Stimulated activated CD8-positive, alpha-beta memory T cell treated with anti-CD3 and anti-CD28 coated beads, Interleukin-7, amount 100 ng/mL, for 4 hours (primary cell): ENCODE measurements at places on chromosomes 3 and 15.

DNA sequence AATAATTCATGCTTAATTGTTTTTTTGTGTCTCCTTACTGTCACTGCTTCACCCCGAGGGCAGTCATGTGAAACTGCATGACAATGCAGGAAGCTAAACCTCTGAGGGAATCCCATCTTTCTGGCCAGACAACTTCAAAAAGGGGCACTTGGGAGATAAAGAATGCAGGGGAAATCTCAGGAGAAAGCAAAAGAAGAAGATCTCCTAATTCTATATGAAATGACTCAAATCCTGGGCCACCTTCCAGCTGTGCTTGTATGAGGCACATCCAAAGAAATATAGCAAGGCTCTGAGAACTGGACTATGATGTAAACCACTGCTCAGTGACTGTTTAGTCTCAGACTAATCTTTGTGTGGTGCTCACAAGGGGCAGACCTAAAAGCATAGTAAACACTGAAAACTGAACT lies 22.6 kb upstream of the UMPS start:
- DNase-seq: no peak

- DNase-seq: no peak
These were observed 5.6 kb upstream of the CCR9 start for GRCh38 chr3:45880725-45881077.

- DNase-seq: no peak
These were observed 30.5 kb downstream of the RFTN1 start for GRCh38 chr3:16482770-16483531.

- no peak for DNase-seq
These were observed 24.6 kb downstream of the TRA2B start for GRCh38 chr3:185912929-185913901.

DNA sequence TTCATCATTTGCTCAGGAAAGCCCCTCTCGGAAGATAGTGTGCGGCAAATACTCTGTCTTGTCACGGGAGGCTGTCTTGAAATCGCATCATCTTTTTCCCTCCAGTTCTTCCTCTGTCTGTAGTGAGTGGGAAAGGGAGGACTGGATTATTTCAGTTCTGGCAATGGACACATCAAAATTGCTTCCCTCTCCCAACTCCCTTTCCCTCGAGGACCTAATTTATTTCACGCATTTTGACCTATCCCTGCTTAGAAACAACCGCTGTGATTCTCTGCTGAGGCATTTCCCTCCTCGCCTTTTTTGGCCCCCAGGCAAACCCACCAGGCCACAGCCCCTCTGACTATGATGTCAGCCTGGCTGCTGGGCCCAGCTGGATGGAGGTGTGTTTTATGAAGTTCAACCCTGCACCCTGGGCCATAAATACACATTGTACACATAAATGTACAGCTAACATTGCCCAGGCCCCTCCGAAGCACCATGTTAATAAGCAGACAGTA lies 138.7 kb upstream of the LRTM1 start:
- DNase-seq: no peak

GRCh38 chr3:53154881-53155285 lies 6.1 kb upstream of the PRKCD start:
- DNase-seq: no peak

GRCh38 chr3:27826448-27826847 lies 104.3 kb upstream of the EOMES start:
- no peak for DNase-seq
